ENCODE measurements at places on chromosomes 13 and 19.

DNA sequence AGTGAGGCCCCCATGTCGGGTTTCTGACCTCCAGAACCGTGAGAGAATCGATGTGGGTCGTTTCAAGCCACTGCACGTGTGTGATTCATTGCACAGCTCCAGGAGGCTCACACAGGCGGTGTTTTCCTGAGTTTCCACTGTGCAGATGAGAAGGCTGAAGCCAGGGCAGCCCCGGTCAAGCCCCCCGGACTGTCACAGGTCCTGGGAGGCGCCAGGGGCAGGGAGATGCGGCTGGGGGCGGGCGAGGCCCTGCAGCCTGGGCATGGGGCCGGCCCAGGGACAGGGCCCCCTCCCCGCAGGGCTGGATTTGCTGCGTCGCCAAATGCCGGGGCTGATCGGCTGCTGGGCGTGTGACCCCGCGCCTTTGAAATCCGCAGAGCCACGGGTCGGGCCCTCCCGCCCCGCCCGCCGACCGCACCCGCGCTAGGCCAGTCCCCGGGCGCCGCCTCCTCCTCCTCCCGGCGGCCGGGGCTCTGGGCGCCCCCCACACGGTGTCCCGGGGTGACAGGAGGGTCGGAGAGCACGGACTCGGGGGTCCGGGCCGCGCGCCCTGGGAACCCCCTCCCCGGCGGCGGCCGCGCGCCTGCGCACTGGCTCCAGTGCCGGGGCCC lies 9.9 kb upstream of the MKNK2 start:
- no peak for DNase-seq

- DNase-seq, result no peak
These were observed 617 bp upstream of the IQCN start for GRCh38 chr19:18274781-18275356.

- DNase-seq, result no peak
These were observed 273.8 kb downstream of the SLITRK6 start for GRCh38 chr13:85525411-85525810.

GRCh38 chr19:3403489-3404323 lies 37.3 kb downstream of the NFIC start:
- DNase-seq, result no peak

DNA sequence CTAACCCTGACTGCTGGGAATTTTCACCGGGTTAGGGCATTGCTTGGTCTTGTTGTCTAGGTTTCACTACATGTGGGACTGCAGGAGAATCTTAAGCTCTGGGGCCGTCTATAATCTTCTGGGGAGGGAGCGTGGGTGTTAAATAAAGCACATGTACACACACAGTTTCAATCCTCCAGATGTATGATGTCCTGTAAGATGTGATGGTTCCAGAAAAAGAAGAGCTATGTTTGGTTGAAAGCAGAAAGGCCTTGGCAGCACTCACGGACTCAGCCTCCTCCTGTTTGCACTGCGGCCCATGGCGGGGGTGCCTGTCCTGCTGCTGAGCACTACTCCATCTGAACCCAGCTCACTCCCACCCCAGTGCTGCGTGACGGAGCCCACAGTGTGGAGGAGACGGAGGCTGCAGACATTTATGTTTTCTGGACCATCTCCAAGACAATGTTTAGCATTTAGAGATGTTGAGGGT lies 343.5 kb downstream of the TEX29 start:
- no peak for DNase-seq
